ENCODE measurements at places on chromosomes 16 and 17. TPM values are rescaled to one million over a fixed set of nuclear protein-coding genes. Genes with fewer than 3 reads are reported as not detected.

Gene DNAH17
- not detected for total RNA-seq

Gene MT1F
- 1.2 TPM for total RNA-seq

Gene MT4
- total RNA-seq = not detected

Gene ABCC6
- 0.30 TPM for total RNA-seq

Gene MAF
- total RNA-seq = 0.30 TPM

Gene KRTAP4-1
- total RNA-seq = not detected

Gene PRSS21
- 0.15 TPM for total RNA-seq

Gene KRT39
- total RNA-seq = 0.12 TPM

Gene HLF
- under 0.01 TPM for total RNA-seq

Gene KRTAP4-6
- not detected for total RNA-seq

Gene TBC1D3K
- total RNA-seq = not detected

Gene ARHGDIG
- 2.2 TPM for total RNA-seq

Gene SEPTIN1
- 0.15 TPM for total RNA-seq

Gene FOXK2
- total RNA-seq = 15.2 TPM

Gene ABCC1
- 27.4 TPM for total RNA-seq

Gene NPIPB13
- 1.5 TPM for total RNA-seq

Gene SLC6A2
- not detected for total RNA-seq
